ENCODE measurements at places on chromosomes 3 and 15.

DNA sequence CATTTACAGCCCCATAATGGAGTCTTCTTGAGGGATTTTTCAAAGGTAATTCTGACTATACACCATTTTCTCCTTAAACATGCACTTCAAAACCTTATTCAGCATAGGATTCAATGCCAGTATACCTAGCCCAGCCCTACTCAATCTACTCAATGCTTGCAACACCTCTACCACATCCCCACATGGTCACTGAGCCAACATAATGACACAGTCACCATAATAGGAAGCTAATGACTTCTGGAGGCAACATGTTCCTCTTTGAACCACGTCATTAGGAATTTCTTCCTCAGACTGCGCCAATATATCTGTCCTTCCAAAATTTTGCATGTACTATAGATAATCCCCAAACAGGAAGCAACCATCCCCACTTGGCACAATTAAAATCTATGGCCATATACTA is 153.9 kb upstream of the SETMAR start:
- peak; percentile 33 for DNase-seq

- DNase-seq = no peak
Measured at GRCh38 chr3:148930752-148931151, 60.6 kb upstream of the GYG1 start.

GRCh38 chr3:39205131-39205530 is 12.7 kb upstream of the XIRP1 start:
- DNase-seq = no peak

DNA sequence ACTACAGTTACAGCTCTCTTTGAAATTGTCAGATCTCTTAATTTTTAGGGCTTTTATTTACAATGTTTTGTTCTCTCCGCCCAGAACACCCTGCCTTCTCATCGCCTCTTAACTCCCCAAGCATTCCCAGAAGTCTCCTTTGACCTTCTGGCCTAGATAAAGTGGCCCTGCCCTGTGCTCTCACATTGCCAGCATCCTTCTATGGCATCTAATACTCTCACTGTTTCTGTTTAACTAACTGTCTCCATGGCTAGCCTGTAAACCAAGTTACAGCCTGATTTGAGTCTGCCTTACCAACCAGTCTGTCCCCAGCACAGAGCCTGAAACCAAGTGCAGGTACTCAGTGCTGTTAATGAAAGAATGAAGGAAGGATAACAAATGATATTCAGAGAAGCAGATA is 19.9 kb downstream of the COL8A1 start:
- no peak for DNase-seq

GRCh38 chr3:103787879-103788278 is 1353.1 kb downstream of the ZPLD1 start:
- DNase-seq = no peak

DNA sequence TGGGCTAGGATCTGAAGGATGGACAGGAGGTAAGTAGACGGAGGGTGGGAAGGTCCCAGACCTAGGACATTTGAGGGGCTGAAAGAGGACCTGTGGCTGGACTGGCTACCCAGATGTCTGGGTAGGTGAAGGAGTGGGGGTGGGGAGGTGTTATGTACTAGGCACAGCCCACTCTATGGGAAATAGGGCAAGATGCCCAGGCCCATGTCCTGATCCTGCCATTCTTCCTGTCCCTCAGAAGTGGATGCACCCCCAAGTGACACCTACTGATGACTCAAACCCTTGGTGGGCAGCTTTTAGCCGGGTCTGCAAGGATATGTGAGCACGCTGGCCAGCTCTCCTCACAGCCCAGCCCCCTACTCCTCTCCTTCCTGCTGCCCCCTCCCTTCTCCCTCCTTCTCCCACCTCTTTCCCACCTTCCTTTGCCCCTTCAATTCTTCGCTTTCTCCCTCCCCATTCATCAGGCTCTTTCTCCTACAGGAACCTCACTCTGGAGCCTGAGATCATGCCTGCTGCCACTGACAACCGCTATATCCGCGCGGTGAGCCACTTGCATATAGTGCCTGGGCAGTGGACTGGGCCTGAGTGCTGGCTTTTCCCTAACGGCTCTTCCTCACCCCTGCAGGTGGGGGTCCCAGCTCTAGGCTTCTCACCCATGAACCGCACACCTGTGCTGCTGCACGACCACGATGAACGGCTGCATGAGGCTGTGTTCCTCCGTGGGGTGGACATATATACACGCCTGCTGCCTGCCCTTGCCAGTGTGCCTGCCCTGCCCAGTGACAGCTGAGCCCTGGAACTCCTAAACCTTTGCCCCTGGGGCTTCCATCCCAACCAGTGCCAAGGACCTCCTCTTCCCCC is 5.2 kb downstream of the ACY1 start:
- no peak for DNase-seq

GRCh38 chr15:25246641-25247406 is 192.0 kb downstream of the UBE3A start:
- DNase-seq = no peak

DNA sequence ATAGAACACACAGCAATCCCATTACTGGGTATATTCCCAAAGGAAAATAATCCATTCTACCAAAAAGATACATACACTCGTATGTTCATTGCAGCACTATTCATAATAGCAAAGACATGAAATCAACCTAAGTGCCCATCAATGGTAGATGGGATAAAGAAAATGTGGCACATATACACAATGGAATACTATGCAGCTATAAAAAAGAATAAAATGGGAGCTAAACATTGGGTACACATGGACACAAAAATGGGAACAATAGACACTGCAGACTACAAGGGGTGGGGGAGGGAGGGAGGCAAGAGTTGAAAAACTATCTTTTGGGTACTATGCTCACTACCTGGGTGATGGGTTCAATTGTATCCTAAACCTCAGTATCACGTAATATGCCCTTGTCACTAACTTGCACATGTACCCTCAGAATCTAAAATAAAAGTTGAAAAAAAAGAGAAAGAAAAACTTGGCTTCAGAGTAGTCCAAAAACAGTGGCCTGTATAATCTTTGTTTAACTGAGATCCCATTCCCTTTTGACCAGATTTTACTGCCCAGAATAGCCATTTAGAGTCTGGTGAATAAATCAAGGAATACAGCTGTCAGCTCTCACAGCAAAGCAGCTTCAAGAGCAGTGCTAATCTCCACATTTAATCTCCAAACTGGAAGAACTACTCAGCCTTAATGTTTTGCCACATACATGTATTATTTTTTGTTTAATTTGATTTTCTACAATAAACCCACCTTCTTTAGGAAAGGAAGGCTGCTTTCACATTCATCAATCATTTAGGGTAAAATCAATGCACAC is 54.5 kb upstream of the XRN1 start:
- DNase-seq = no peak
